GM18507 (cell line): ENCODE measurements at places on chromosomes 2 and 18.

DNA sequence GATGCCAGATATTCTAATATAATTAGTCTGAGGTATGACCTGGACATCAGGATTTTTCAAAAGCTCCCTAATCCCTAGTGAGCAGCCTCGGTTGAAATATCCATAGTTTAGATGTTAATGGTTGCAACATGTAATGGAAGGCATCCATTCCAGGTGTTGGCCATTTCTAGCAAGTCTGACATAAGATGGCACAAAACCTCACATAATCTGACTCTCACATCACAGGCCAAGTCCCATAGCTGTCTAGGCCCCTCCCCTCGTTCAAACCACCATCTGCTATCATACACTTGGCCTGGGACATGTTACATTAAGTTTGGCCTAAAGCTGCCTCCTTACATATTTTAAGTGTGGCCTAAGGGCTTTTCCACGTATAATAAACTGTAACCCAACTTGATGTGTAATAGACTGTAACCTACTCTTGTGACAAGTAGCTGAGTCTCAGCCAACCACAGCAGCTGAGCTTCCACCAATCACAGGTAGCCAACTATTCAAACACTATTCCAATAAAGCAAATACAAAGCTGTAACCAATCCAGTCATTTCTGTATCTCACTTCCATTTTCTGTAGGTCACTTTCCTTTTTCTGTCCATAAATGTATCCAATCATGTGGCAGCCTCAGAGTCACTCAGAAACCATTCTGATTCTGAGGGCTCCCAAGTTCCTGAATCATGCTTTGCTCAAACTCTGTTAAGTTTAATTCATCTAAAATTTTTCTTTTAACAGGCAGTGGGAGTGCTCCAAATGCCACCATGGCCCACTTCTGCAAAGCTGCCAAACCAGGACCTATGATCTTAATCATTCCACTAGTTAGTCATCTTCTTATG is 59.4 kb downstream of the ADD2 start:
- no peak for DNase-seq

GRCh38 chr2:1603059-1603458 is 141.3 kb downstream of the PXDN start:
- DNase-seq, result no peak

GRCh38 chr2:85744741-85745601 is 8.8 kb upstream of the ATOH8 start:
- no peak for DNase-seq

DNA sequence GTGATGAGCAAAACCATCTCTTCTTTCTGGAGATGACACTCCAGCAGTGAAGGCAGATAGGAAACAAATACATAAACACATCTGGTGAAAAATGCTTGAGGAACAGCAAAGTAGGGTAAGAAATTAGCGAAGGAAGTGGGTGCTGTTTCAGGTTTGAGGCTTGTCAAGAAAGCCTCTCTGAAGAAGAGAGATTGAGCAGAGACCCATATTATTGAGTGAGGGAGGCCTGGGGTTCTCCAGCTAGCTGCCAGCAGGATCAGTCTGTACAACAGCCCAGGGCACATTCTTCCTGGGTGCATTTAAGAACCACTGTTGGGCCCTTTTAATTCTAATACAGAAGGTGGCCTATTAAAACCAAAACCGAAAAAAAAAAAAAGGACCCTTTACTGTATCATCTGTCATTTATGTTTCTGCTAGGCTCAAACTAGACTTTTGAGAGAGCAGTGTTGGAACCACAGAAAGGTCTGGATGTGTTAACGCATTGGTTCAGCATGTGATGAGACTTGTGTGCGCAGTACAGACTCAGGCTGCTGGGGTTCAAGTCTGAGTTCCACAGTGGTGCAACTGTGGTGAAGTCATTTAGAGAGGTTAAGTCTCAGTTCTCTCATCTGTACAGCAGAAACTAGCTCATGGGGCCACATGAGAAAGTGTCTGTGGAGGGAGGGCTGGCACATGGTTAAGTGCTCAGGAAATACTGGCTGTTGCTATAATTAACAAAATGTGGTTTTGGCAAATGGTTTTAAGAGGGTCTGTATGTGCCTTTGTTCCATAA is 28.9 kb downstream of the MGAT5 start:
- DNase-seq, result no peak

- no peak for DNase-seq
Observed at GRCh38 chr2:198055716-198056115, 251.3 kb downstream of the PLCL1 start.

DNA sequence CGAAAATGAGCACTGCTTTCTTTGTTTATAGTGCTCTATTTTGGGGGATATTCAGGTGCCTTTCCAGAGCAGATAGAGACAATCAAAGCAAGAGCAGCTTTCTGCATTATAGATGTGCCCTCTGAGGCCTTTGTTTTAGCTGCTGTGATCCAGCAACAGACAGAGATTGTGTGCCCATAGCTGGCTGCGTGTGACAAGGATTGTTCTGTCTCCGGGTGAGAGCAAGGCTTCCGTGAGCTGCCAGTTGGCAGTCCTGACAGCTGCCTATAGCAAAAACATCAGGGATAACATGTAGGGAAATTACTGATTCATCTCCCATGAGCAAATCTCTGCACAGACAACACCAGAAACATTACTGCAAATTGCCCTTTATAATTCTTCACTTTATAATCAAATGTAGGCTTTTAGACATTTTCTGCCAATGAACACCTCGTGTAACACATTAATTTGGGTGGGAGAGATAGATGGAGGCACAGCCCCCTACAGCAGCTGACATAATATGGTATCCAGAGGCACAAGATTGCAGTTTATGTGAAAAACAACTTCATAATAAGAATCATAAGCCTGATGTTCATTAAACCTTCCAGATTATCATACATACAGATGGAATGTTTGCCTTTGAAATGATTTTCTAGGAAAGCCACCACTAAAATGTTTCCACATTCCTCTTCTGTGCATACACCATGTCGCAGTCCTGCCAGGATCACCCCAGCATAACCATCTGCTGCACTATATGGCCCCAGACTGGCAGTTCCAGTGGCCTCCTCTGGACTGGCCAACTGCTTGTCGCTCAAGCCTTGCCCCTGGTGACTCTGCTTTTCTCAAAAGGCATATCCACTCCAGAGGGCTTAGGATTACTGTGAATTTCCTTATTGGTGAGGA is 131.2 kb downstream of the TRIB2 start:
- no peak for DNase-seq

- no peak for DNase-seq
Observed at GRCh38 chr2:206481056-206481455, 37.7 kb downstream of the ADAM23 start.

DNA sequence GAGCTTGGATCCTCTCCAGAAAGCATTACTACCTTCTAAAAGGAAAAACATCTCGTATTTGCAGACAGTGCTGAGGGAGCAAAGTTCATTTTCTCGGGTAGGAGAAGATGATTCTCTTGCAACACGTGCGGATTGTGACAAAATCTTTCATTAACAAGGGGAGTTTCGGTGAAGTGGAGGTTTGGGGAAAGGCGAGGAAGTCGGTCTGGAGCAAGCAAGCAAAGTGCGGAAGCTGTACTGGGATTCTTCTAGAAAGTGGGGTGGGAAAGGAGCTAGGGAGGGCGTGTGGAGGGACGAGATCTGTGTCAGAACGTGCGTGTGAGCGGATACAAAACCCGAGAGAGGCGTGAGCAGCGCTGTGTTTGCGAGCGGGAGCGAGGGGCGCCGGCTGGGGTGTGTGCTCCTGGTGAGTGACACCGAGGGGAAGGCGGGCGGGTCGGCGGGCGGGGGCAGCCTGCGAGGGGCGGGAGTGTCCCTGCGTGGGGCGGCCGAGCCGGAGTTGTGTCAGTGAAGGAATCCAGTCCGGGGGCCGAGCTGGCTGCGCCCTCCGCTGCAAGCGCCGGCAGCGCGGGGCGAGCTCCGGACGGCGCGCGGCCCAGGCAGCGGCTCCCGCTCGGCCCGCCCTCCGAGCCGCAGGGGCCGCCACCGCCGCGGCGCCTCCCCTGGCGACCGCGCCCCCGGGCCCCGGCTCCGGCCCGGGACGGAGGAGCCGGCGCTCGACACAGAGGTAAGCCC is at the start of gene SPATS2L:
Gene SPATS2L (plus strand): TSS at position 498 of the 735 bp plus-strand sequence. CDS start 82,552 bp downstream, outside the sequence.
- DNase-seq, result peak; percentile 49

DNA sequence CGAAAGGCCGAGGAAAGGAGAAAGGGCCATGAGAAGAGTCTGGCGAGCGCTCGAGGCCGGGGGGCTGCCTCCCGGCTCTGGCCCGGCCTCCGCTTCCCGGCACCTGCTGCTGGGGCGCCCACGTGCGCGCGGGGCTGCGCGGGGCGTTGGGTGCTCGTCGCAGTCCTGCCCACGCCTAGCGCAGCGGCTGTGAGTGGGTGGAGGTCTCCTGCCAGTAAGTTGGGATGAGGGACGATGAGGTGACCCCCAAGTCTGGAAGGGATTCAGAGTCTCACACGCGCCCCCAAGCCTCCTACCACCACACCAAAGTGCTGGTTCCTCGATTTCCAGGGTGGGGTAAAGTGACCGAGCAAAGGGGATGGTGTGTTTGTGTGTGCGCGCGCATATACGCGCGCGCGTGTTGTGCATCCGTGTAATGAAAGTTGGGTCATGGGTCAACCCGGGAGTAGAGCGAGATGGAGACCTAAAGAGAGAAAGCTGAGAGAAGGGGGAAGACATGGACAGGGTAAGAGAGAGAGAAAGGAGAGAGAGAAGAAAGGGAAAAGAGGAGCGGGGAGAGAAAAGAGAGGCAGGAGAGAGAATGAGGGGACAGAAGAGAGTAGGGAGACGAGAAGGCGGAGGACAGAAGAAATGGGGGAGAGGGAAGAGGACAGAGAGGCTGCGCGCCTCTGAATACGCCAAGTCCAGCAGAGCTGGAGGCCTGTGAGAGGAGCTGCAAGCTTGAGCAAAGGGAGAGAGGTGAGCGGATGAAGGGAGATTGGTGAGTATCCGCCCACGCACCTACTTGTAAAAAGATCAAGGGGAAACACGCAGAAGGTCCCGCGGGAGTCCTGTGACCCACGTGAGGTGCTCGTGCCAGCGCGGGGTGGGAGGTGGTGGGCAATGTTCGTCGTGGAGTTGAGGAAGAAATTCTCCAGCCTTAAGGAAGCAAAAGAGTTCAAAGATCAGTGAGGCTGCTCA is 1.7 kb upstream of the NETO1 start:
- no peak for DNase-seq

- DNase-seq, result no peak
Observed at GRCh38 chr2:240565333-240566202, 2.7 kb upstream of the RNPEPL1 start.
